ENCODE measurements at places on chromosomes 6 and 20. TPM values are rescaled to one million over a fixed set of nuclear protein-coding genes. Genes with fewer than 3 reads are reported as not detected.

The HNF4A gene
- total RNA-seq: not detected

The TFAP2B gene
- total RNA-seq: under 0.01 TPM

The ZKSCAN8 gene
- total RNA-seq: 29.8 TPM

DNA sequence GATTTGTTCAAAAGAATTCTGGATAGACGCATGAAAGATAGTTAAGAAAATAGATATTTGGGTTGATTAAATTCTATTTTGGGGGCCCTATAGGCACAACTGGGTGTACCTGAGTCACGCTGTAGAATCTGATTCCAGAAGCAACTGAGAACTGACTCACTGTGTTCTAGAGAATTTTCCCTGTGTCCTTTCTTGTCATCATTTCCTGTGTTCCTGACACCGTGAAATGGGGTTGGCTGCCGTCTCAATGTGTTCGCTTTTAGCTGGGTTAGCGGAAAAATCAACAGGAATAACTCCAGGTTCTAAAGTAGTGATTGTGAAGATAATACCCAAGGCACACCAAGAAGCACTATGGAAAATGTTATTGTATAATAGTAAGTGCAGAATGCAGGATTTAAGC, 5.0 kb downstream of the GCNT2 start:
- DNase-seq: no peak

DNA sequence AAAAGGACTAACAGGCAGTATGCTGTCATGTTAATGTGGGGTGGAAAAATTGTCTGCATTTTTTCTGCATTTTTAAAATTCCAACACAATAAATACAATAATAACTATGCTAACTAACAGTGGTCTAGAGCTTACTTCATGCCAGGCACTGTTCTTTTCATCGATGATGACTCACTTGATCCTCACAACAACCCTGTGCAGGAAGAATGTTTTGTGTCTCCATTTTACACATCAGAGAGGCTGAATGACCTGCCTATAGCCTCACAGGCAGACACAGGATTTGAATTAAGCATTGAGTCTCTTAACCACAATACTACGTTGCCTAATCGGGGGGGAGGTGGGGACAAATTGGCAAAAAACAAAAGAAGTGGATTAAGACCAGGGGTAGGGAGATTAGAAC, 26.9 kb upstream of the FANCE start:
- DNase-seq: no peak

GRCh38 chr20:9460518-9460917, 53.9 kb upstream of the LAMP5 start:
- DNase-seq: peak; percentile 37

DNA sequence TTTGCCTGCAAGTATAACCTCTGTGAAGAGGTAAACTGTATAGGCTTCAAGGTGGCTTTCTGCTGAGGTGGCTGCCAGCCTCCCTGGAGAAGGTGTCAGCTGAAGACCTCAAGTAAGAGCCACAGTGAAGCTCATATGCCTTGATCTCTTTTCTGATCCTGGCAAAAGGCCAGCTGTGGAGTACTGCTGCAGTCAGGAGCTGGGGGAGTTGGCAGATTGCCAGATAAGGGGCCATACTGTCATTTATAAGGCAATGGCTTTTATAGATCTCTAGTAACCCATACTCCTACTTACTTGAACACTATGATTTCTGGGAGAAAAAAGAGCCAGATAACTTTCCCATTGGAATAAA, 8.8 kb upstream of the CEP85L start:
- peak; percentile 89 for DNase-seq

DNA sequence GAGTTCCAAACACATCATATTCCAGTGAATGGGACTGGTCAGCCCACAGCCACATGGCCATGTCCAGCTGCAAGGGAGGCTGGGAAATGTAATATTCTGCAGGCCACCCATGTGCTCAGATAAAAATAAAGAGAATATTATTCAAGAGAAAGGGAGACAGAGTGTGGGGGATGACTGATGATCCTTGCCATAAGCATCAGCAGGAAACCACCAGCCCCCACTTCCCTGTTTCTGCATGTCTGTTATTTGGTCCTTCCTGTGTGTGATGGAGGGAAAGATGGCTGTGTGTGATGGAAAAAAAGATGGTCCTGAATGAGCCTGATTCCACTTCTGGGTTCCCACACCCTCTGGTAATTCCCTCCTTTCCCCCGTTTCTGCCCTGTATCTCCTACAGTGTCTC, 13.1 kb upstream of the RSPO4 start:
- no peak for DNase-seq

DNA sequence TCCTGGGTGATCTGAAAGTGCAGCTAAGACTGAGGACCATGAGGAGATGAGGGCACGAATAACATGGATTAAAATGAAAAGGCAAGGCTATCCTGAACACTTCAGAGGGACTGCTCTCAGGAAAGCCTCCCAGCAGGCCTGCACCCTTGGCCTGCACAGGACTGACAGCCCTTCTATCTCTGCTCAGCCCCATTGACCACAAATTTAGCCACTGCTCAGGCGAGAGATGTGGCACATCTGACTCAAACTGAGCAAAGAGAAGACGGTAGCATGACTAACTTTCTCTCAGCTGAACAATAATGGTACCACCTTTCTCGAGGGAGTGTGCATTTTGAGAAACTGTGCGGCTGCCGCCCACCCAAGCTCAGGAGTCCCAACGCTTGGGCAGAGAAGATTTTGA, 257.5 kb downstream of the ADGB start:
- no peak for DNase-seq

GRCh38 chr20:49356676-49357075, 78.8 kb upstream of the ZNFX1 start:
- DNase-seq: peak; percentile 80

GRCh38 chr6:5054245-5054873, 30.8 kb upstream of the PPP1R3G start:
- DNase-seq: peak; percentile 65

- DNase-seq: no peak
Observed at GRCh38 chr6:39476151-39476550, 153.6 kb upstream of the KCNK16 start.

- DNase-seq: no peak
Observed at GRCh38 chr20:24627926-24628325, 158.5 kb downstream of the SYNDIG1 start.

GRCh38 chr6:145735356-145736165, at the start of gene EPM2A:
EPM2A (minus strand) TSS chr6:145735520; CDS start chr6:145735498, 22 bp downstream.
- peak; percentile 87 for DNase-seq

DNA sequence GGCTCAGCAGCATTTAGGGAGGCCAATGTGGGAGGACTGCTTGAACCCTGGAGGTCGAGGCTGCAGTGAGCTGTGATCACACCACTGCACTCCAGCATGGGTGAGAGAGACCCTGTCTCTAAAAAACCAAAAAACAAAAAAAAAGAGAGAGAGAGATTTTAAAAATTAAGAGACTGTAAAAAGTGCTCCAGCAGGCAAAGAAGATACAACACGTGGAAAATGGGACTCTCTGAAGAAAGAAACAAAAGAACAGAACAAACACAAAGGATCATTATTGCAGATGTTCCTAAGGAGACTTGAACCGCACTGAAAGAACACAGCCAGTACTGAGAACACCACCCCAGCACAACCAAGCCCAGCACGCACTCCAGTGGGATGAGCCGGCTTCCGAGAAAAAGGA, 74.2 kb downstream of the TAF4 start:
- DNase-seq: no peak
